ENCODE measurements at places on chromosomes 4 and X. TPM values are rescaled to one million over a fixed set of nuclear protein-coding genes. Genes with fewer than 3 reads are reported as not detected.

- H3K4me1 ChIP-seq = no peaks in the 10 kb centered on the region
- H3K36me3 ChIP-seq = no peaks in the 10 kb centered on the region
- H3K27ac ChIP-seq = no peak overlapping the region
These were observed 703.3 kb upstream of the FRG1 start for GRCh38 chr4:189237340-189237739.

The CAPN6 gene
- total RNA-seq = not detected

GRCh38 chr4:2357821-2358745 lies 60.4 kb downstream of the ZFYVE28 start:
- DNase-seq = no peak
- no peaks in the 10 kb centered on the region for H3K36me3 ChIP-seq
- no peak overlapping the region for H3K4me3 ChIP-seq
- H3K27me3 ChIP-seq = no peaks in the 10 kb centered on the region
- no peaks in the 10 kb centered on the region for H3K4me1 ChIP-seq
- no peak overlapping the region for H3K27ac ChIP-seq

- no peak overlapping the region for H3K27ac ChIP-seq
- no peaks in the 10 kb centered on the region for H3K36me3 ChIP-seq
- H3K4me3 ChIP-seq = no peak overlapping the region
- no peaks in the 10 kb centered on the region for H3K4me1 ChIP-seq
These were observed 180.2 kb downstream of the ARAP2 start for GRCh38 chr4:36064117-36064516.

- no peak overlapping the region for H3K27ac ChIP-seq
- H3K4me1 ChIP-seq = peaks cover 17% of the 10 kb centered on the region
- no peaks in the 10 kb centered on the region for H3K27me3 ChIP-seq
- DNase-seq = no peak
- peaks cover 8% of the 10 kb centered on the region for H3K36me3 ChIP-seq
These were observed 3.5 kb downstream of the SLBP start for GRCh38 chr4:1708581-1708980.

DNA sequence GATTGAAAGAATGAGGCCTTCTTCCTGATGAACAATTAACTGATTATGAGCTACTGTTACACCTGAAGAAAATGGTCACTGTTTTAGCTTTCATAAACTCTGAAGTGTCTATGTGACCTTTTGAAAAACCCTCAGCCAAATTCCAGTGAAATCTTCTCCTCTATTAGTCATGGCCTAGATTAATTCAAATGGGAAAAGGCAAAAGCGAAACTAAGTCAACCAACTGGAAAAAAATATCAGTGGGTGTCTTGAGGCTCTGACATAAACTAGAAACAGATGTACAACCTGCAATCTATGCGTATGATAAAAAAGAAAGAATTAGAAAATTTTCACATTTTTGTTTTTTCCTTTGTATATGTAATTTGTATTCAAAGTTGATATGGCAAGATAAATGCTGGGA lies 169.4 kb upstream of the BANK1 start:
- H3K4me3 ChIP-seq = no peak overlapping the region
- peak; percentile 83 for DNase-seq
- no peaks in the 10 kb centered on the region for H3K27me3 ChIP-seq
- H3K27ac ChIP-seq = peak overlapping the region; percentile 24

DNA sequence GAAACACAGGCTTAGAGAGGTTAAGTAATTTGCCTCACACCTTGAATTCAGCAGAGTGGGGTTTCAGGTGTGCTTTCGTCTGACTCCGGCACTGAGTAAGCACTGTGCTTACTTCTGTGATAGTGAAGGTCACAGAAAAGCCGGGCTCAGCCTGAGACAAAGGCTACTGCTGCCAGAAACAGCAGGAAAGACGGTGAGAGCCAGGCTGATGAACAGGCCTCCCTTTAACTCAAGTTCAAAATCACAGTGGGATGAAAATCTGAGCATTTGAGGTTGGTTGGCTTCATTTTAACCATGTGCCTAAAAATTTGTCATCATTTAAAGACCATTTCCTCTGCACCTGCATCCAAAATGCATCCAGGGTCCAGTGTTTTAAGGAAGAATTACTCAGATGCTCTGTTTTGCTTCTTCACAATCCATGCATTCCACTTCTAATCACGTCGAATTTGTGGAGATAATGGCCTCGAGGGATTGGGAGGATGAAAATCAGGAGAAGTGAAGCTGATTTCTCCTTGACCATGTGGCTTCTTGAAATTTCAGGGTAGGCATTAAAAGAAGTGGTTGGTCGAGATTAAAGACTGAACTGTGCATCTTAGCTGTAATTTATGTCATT lies 121.2 kb upstream of the LNX1 start:
- no peak for DNase-seq
- peaks cover 41% of the 10 kb centered on the region for H3K4me1 ChIP-seq
- H3K36me3 ChIP-seq = no peaks in the 10 kb centered on the region
- no peak overlapping the region for H3K27ac ChIP-seq
- H3K4me3 ChIP-seq = no peak overlapping the region

The TMEM255A gene
- total RNA-seq = not detected

GRCh38 chr4:17613761-17614415 lies 553 bp upstream of the MED28 start:
- H3K36me3 ChIP-seq = peaks cover 5% of the 10 kb centered on the region
- DNase-seq = peak; percentile 93
- H3K27me3 ChIP-seq = no peaks in the 10 kb centered on the region
- H3K27ac ChIP-seq = peak overlapping the region; percentile 86
- peaks cover 7% of the 10 kb centered on the region for H3K4me1 ChIP-seq

DNA sequence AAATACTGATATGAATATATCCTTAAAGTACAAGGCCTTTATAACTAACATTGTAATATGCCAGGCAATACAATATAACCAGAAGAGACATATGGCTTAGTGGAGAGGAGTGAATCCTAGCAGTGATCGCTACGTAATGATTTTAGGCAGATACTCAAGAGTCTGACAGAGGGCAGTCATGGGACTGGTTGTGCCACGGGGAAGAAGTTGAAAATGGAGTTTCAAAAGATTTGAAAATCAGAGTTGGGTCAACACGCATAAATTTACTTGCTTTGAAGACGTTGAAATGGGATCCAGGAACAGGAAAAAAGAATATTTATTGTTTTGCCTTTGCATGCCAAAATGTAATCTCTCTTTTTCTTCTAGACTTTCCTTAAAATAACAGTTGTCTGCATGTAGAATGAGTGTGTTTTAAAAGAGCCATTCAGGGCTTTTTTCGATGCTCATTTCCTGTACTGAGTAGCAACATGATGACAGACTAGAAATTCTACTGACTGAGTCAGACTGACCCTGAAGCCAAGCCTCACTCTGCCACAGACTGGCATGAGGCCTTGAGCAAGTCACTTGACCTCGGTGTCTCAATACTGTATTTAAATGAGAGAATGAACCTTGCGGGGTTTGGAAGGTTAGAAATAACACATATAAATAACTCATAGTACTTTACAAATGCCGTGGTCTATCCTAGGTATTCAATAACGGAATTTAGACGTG lies 8.1 kb upstream of the SMS start:
- H3K4me3 ChIP-seq = peak overlapping the region; percentile 35
- H3K4me1 ChIP-seq = peaks cover 23% of the 10 kb centered on the region
- H3K36me3 ChIP-seq = no peaks in the 10 kb centered on the region
- peak; percentile 91 for DNase-seq
- H3K27me3 ChIP-seq = no peaks in the 10 kb centered on the region
- peak overlapping the region; percentile 95 for H3K27ac ChIP-seq

GRCh38 chrX:140764401-140764919 lies 54.9 kb downstream of the LINC00632 start:
- H3K4me3 ChIP-seq = peak overlapping the region; percentile 91
- peak; percentile 80 for DNase-seq
- H3K4me1 ChIP-seq = peaks cover 17% of the 10 kb centered on the region
- no peaks in the 10 kb centered on the region for H3K27me3 ChIP-seq
- peak overlapping the region; percentile 99 for H3K27ac ChIP-seq
- H3K36me3 ChIP-seq = no peaks in the 10 kb centered on the region

DNA sequence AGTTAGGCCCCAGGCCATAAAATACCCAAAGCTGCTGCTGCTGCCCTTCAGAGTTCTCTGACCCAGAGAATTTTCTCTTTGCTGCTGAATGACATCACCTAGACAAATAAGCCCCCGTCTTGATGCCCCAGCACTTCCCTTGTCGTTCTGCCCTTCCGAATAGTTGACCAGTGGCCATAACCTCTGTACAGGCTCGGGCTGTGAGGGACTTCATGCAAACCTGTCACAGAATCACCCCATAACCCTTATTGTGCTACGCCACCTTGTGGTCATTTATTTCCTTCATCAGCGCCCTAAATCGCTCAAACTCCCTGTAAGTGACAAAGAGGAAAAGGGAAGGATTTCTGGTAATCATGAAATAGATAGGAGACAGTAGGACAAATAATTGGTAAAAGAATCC lies 18.8 kb downstream of the SPACA5 start:
- no peak overlapping the region for H3K27ac ChIP-seq
- no peaks in the 10 kb centered on the region for H3K36me3 ChIP-seq
- H3K4me1 ChIP-seq = no peaks in the 10 kb centered on the region
- H3K4me3 ChIP-seq = no peak overlapping the region
- DNase-seq = peak; percentile 62
- no peaks in the 10 kb centered on the region for H3K27me3 ChIP-seq

GRCh38 chrX:48531358-48531959 lies 8.1 kb upstream of the TBC1D25 start:
- peak overlapping the region; percentile 97 for H3K27ac ChIP-seq
- 0 out of 2 replicates have a peak overlapping the region, but pooled peaks have one; percentile 22 for H3K4me3 ChIP-seq
- H3K36me3 ChIP-seq = no peaks in the 10 kb centered on the region
- H3K27me3 ChIP-seq = no peaks in the 10 kb centered on the region
- peak; percentile 86 for DNase-seq

All from GM23248 (cell line).